ENCODE measurements at places on chromosomes 7 and 10.

GRCh38 chr10:118003126-118003525, 43.6 kb downstream of the RAB11FIP2 start:
- no peak for DNase-seq

DNA sequence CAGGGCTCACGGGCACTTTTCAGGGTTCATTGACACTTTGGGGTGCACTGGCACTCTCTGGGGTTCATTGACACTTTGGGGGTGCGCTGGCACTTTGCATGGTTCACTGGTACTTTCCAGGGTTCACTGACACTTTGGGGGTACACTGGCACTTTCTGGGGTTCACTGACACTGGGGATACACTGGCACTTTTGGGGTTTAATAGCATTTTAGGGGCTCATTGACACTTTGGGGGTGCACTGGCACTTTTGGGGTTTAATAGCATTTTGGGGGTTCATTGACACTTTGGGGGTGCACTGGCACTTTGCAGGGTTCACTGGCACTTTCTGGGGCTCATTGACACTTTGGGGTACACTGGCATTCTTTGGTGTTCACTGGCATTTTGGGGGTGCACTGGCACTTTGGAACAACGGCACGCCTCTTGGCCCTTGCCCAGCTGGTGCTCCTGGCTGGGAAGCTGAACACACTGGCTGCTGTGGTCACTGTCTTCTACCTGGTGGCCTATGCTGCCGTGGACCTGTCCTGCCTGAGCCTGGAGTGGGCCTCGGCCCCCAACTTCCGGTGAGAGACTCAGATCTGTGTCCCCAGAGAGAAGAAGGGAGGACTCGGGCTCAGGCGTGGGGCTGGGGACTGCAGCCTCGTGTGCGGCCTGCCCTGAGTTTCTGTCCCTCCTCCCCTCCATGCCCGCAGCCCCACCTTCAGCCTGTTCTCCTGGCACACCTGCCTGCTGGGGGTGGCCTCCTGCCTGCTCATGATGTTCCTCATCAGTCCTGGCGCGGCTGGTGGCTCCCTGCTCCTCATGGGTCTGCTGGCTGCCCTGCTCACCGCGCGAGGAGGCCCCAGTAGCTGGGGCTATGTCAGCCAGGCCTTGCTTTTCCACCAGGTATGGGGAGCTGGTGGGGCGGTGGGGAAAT, 6.2 kb upstream of the TRIP6 start:
- DNase-seq: no peak

DNA sequence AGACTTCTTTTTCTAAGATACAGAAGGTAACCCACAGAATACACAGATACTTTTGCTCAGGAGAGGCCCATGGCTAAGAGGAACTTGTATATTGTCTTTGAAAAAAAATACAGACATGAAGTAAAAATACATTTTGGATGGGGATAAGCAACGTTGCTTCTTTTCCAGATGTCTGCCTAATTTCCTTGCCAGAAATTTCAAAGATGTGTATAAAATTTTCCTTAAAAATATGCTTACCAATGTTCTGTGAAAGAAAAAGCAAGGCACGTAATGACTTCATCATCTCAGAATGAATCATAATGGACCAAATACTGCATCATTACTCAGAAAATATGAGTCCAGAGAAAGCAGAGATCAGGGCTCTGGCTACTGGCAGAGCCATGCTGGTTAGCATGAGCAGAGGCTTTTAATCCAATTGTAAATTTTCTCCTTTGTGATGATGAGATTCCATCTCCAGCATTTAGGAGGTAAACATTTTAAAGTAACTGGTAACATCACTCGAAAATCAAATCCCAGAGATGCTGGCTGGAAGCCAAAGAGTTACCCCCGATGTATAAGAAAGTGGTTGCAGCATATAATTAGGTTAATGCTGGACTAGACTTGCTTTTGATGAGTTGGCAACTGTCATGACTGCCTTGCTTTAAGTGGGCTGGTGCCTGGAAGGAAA, 272.5 kb downstream of the SEMA3A start:
- DNase-seq: no peak

DNA sequence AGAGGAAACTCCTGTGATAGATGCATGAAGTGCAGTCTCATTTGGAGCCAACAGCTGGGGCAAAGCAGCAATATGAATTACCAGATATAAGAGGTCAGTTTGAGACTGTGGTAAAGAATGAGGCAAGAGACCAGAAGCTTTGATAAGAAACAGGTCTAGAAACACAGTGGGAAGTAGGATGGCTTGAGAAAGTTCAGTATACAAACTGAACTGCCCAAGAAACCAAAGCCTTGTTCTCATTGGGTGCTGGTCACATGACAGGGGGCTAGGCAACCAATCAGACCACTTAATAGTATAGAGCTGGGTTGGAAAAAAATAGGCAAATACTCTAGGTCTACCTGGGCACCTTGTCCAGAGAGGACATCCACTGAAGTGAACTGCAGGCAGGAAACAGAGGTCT, 46.2 kb upstream of the PLCE1 start:
- no peak for DNase-seq

DNA sequence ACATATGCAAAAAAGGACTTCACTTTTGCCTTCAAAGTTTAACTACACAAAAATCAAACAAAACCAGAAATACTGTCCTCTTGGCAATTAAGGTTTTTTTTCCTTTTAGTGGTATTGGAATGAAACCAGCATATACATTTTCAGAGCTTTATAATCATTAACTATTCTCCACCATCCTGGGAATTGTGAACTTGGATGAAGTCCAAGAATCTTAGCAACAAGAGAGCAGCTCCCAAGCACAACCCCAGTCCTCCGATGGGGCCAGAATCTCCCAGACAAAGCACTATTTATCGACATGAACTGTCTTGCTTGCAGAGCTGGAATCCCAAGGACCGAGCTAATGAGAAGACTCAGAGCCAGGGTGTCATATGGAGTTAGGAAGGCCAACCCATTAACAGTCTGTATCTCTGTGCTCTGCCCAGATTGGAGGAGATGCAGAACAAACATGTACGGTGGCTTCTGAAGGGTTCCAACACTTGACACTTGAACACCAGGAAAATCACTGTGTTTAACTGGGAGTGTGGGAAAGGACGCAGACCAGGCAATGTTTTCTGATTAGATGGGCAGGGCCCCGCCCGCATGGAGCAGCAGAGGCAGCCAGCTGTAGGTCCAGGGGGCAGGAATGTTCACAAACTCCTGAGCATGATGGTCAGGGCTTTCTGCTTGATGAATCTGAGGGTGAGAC, 35.5 kb downstream of the PPP1R3C start:
- DNase-seq: peak; percentile 57

- DNase-seq: no peak
Observed at GRCh38 chr10:128326251-128326650, 200.0 kb upstream of the MKI67 start.
